Activated naive CD4-positive, alpha-beta T cell treated with anti-CD3 and anti-CD28 coated beads, Interleukin-2, amount 50 U/mL, for 16 hours (primary cell): ENCODE measurements at places on chromosomes 13 and 19.

DNA sequence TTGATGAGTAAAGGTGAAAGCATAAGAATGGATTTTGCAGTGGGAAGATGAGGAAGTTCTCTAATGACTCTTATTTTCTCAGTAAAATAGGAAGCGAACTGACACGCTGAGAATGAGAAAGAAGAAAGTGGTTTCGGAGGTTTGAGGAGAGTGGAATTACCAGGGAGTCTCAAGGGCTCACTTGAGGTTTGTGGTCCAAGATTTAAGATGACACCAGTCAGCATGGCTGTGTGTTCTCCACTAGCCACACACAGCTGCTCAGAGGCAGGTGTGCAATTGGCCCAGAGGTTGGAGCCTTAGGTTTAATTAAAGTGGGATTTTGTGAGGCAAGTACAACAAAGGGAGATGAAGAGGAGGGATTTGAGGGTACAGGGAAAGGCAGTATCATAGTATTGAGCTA, 99.6 kb upstream of the NBEA start:
- DNase-seq, result no peak

DNA sequence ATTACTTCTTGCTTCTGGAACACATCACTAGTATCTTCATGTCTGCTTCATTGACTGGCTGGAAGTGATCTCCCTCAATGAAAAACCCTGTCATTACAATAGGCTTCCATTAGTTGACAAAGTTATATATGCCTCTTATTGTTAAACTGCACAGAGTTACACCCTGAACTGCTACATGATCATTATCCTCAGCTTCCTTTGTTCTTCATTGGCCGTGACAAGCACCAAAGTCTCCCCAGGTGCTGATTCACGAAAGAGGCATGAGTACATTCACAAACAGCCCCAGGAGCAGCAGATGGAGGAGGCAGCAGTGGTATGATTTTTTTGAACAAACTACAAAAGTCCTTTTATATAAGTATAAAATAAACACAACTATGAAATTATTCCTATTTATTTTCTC, 51.4 kb downstream of the VWA8 start:
- DNase-seq, result no peak

DNA sequence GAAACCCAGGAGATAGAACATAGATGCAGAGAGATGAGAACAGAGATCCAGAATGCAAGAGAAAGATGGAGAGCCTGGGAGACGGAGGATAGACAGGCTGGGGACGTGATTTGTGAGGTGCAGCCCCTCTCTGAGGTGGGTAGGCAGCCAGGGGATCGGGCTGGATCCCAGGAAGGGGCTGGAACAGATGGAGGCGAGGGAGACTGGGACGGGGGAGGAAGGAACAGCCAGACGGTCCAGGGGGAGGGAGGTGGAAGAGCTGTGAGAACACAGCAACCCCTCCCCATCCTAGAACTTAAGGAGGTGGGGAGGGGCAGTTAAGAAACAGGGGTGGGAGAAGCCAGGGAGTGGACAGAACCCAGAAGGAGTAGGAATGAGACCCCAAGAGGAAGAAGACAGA, 3.1 kb downstream of the SLC17A7 start:
- DNase-seq, result no peak

DNA sequence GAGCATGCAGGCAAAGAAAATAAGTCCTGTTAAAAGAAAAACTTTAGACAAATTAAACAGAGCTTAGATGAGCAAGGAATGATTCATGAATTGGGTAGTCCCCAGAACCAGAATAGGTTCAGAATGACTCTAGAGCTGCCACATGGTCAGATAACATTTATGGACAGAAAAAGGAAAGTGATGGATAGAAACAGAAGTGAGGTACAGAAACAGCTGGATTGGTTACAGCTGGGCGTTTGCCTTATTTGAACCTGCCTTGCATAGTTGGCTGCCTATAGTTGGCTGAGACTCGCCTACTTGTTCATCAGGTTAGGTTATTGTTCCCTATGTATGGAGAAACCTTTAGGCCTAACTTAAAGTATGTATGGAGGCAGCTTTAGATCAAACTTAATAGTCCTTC, 35.4 kb downstream of the WDFY2 start:
- DNase-seq, result no peak

DNA sequence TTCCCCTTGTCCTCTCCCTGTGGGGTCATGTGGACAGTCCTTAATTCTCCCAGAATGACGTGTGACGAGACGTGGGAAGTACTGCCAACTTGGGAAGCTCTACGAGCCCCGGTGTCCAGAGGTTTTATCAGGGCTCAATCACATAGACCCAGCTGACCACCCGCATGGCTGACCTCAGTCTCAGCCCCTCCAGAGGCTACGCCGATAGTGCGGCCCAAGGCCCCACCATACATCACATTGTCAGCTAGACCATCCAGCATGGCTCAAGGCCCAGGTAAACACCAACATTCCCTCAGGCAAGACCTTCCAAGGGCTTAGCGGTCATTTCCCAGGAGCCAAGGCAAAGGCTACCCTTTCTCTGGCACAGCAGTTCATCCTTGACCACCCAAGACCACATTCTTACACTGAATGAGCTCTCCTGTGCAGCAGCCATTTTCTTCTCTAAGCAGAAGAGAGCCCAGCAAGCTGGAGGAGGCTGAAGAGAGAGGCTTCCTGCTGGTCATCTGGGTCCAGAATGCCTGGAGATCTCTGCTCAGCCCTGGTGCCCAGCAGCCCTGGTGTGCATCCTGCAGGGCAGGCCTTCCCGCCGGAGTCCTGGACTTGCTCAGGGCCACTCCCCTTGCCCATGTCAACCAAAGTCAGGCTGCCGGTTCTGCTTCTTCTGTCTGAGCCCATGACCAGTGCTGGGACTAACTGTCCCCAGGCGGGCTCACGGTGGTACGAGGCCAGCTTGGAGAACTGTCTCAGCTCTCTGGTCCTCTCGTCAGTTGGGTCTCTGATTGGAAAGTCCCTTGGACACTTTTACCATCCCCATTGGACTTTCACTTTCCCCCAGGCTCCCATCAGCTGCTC, 7.9 kb upstream of the F10 start:
- DNase-seq, result no peak

DNA sequence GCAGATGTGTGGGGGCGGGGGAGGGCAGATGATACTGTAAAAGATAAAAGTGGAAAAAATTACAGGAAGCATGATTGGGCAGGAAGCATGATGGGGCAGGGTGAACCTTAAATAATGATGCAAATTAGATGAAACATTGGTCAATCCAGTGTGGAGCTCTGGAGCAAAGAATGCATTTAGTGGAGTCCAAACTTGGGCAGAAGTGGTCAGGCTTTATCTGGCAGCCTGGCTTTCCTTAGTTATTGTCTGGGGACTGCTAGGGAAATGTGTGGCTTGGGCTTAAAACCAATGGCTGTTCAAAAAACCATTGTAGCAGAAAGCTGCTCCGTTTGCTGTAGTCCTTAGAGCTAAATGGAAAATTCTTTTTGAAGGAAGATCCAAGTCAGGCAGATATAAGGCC, 1077.3 kb upstream of the MIR17HG start:
- no peak for DNase-seq

GRCh38 chr13:112056284-112056727, 10.6 kb upstream of the SOX1 start:
- DNase-seq, result no peak

DNA sequence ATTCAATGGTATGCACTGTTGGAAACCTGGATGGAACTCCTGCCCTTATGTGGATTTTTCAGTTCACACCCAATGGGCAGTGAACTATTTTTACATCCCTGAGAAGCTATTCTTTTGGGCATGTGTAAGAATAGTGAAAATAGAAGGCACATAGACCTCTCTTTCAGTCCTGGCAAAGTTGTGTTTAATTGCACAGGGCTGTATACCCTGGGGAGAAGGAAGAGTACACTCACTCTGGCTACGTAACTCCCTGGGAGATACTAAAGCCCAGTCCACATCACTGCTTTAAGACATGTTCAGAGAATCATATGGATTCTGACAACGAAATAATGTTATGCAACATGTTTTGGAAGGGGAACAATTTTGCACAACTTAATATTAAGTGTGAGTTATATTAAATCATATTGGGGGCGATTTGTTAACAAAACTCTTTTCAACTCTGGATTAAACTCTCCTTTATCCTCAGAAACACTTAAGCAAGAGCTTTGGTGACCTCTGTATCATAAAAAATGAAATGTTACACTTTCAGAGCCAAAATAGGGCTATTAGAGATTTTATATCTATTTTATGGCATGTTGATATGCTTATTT, 166.1 kb downstream of the DCT start:
- DNase-seq, result no peak

GRCh38 chr13:112105892-112106291, 38.9 kb downstream of the SOX1 start:
- no peak for DNase-seq

- DNase-seq, result no peak
Observed at GRCh38 chr19:18737954-18738351, 53.2 kb downstream of the COMP start.

- no peak for DNase-seq
Observed at GRCh38 chr19:8501981-8502380, 459 bp downstream of the PRAM1 start.

- DNase-seq, result no peak
Observed at GRCh38 chr13:54317722-54318121, 1289.1 kb downstream of the OLFM4 start.

DNA sequence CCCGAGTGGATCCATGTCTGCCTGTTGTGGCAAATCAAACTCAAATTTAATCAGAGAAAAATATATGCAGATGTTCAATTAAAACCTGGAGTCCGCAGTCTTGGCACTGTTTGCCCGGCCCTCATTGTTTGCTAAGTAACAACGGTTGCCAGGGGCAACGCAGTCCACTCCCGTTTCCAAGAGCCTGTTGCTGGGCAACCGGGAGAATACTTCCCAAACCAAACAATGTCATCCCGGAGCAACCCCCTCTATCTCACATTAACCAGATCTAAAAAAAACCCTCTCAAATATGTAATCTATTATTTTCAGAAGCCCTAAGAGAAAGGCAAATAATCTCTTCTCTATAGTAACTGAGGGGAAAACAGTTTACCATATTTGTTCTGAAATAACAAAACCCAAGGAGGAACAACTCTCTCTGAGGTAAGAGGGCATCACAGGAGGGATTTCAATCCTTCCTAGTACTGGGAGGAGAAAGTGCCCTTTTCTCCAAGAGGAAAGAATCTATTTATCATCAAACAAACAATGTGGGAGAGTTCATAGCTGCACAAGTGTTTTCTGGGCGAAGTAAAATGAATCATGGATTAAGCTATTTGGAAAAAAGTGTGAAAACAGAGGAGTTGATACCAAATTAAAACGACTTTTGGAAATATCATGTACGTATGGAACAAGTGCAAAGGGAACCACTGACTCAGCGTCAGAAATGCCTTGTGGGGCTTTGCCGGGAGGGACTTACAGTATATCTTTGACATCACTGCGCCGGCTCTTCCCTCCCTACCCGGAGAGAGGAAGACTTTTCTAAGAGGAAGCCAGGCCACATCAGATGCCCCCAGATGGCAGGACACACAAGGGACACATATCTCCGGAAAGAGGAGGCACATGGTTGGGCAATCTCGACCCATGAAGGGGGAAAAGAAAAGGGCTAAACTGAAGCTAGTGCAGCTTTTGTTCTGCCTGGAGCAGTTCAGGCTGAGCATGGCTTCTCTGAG, 43.3 kb downstream of the RFX2 start:
- no peak for DNase-seq

DNA sequence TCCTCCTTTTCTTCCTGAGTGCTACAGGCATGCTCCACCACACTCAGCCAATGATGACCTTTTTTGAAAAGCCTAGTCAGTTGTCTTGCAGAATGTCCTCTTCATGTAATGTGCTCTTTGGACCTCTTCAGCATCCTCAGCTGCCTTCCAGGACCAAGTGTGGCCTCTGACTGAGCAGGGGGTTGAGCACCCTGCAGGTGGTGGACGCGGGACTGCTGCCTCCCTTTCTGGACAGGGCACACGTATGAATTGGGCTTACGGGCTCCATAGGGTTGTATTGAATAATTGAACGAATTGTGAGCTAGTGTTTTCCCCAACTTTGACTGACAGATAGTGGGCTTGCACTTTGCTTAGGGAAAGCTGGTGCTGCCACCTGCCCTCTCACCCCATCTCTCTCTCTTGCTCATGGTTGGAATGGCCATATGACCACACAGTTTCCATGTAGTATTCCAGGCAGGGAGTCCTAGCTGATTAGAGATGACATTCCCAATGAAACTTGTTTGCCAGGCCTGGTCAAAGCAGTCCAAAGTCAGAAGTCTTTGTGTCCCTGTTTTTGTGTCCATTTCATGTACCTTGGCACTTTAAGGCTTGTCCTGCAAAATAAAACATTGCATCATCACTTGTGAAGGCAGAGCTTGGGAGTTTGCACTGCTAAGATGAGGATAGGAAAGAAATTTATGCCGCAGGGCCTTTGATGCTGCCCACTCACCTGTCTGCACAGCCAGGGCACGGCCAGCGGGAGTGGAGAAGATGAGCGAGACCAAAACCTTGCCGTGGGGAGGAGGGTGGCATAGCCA, 76.3 kb upstream of the NPAS1 start:
- no peak for DNase-seq

DNA sequence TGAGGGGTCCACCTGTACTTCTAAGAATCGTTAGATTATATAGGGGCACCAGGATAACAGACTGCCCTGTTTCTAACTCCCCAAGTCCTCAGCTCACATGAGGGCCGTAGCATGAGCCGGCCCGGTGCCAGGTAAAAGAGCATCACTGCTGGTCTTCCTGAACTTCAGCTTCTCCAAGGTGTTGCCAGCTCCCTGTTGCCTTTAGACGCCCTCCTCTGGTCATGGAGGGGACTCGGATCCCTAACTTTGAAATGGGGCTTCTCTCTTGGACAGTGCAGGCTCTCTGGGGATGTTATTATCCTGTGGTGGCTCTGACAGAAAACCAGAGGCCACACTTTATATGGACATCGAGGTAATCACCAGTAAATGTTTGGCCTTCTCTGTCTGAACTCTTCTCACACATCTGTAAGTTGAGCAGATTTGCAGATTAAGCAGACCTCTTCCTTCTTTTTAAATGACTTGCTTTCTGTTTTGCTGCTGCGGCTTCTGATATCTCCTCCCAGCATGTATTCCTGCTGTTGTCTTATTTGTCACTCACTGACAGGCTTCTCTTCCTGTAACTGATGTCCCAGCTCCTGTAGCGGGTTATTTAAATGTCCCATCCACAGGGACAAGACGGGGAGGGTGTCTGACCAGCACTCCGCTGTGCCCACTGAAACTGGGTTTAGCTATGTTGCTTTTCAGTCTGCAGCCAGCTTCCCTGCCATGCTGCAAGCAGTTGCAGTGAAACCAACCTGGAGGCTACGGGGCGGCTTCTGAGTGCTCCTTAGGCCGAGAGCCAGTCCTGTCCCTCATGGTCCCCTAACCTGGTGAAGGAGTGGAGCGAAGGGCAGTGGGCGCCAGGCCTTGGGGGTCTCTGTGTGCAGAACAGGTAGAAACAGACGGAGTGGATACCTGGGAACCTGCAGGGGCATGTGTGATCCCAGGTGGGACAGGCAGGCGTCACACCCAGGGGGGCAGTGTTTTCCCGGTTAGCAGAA, 39.2 kb downstream of the TSSK6 start:
- DNase-seq, result no peak

GRCh38 chr19:11721681-11722080, 17.1 kb downstream of the ZNF823 start:
- DNase-seq, result no peak

GRCh38 chr19:17794731-17795494, at the start of gene B3GNT3:
B3GNT3 (plus strand) TSS chr19:17795138; CDS start chr19:17807808, 12,670 bp downstream.
- peak; percentile 26 for DNase-seq

- no peak for DNase-seq
Observed at GRCh38 chr19:7909471-7910067, 5.1 kb upstream of the TGFBR3L start.

GRCh38 chr13:34506796-34507195, 435.3 kb upstream of the NBEA start:
- no peak for DNase-seq

- no peak for DNase-seq
Observed at GRCh38 chr13:81304121-81304659, 963.3 kb upstream of the SPRY2 start.
